H7 (cell line): ENCODE measurements at places on chromosomes 11 and 22.
A peak's percentile ranks its signal among the peaks of the same experiment; 100 is the strongest.

DNA sequence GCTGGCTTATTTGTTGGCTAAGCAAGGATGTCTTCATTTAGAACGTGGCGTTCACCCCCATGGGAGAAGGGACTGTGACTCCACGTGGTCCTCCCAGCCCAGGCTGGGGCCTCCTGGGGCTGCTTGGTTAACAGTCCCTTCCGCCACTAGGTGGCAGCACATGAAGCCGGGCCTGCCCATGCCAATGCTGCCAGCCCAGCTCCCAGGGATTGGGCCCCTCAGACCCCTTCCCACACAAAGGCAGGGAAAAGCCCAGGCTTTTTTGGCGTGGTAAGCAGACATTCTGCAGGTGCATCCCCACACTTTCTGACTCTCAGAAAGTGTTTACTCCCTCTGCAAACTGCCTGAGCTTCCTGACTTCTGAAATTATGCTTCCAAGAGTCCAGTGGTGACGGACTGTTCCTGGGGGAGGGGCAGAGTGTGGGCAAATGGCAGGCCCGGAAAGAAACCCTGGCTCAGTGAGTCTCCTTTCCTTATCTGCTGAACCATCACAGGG lies 3.1 kb downstream of the CBX6 start:
- peak; percentile 93 for DNase-seq

- DNase-seq = peak; percentile 48
Observed at GRCh38 chr11:130413405-130414106, 14.9 kb downstream of the ADAMTS8 start.

GRCh38 chr11:75603791-75604736 lies 42.0 kb downstream of the SERPINH1 start:
- DNase-seq = no peak

GRCh38 chr22:27726686-27727449 lies 74.7 kb downstream of the MN1 start:
- peak; percentile 48 for DNase-seq

DNA sequence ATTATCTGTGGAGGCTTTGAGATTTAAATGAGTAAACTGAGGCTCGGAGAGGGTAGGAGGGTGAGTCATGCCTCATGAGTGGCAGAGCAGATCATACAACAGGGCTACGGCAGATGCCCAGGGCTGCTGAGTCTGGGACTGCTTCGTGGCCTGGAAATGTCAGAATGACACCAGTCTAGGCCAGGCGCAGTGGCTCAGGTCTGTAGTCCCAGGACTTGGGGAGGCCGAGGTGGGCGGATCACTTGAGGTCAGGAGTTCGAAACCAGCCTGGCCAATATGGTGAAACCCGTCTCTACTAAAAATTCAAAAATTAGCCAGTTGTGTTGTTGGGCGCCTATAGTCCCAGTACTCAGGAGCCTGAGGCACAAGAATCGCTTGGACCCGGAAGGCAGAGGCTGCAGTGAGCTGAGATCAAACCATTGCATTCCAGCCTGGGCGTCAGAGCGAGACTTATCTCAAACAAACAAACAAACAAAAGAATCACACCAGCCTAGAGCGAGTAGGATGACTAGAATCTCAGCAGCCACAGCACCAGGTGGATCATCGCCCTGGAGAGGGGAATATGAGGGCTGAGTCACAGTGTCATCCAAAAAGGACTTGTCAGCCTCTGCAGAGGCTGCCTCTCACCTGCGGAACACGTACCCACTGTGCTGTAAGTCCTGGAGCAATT lies 48.6 kb upstream of the ADA2 start:
- DNase-seq = peak; percentile 16
